Cardiac atrium fibroblast (primary cell): ENCODE measurements at places on chromosomes 3 and 15. TPM values are rescaled to one million over a fixed set of nuclear protein-coding genes. Genes with fewer than 3 reads are reported as not detected.

ACKR4 gene
- total RNA-seq = 0.54 and 1.5 TPM in 2 replicates

PRSS50 gene
- total RNA-seq = not detected in 2 replicates

ZBBX gene
- total RNA-seq = not detected in 2 replicates

FRMD4B gene
- total RNA-seq = 0.90 and 3.1 TPM in 2 replicates

NEK10 gene
- total RNA-seq = 1.3 and 2.4 TPM in 2 replicates

WDR72 gene
- not detected in 2 replicates for total RNA-seq

FILIP1L gene
- total RNA-seq = 18.1 and 22.0 TPM in 2 replicates

C3orf52 gene
- 1.6 TPM in 2 replicates for total RNA-seq

CNOT10 gene
- total RNA-seq = 15.2 and 22.5 TPM in 2 replicates

ANKRD34C gene
- not detected in 2 replicates for total RNA-seq

RTP1 gene
- total RNA-seq = not detected in 2 replicates
